ENCODE measurements at places on chromosomes 1 and 21. TPM values are rescaled to one million over a fixed set of nuclear protein-coding genes. Genes with fewer than 3 reads are reported as not detected.
A peak's percentile ranks its signal among the peaks of the same experiment; 100 is the strongest.

- H3K27me3 ChIP-seq, result peaks cover 2% of the 10 kb centered on the region
- no peak for DNase-seq
- H3K4me3 ChIP-seq, result no peak overlapping the region
- no peaks in the 10 kb centered on the region for H3K36me3 ChIP-seq
These were observed 8.1 kb downstream of the ADAMTS5 start for GRCh38 chr21:26958788-26959187.

- DNase-seq, result no peak
- H3K27me3 ChIP-seq, result peaks cover 5% of the 10 kb centered on the region
- no peaks in the 10 kb centered on the region for H3K4me1 ChIP-seq
- no peak overlapping the region for H3K4me3 ChIP-seq
- no peak overlapping the region for H3K27ac ChIP-seq
- no peaks in the 10 kb centered on the region for H3K36me3 ChIP-seq
These were observed 8.1 kb downstream of the TDRD5 start for GRCh38 chr1:179599623-179600249.

GRCh38 chr1:3924186-3924824, 24.2 kb upstream of the C1orf174 start:
- H3K4me1 ChIP-seq, result peaks cover 1% of the 10 kb centered on the region
- H3K36me3 ChIP-seq, result no peaks in the 10 kb centered on the region
- H3K27me3 ChIP-seq, result no peaks in the 10 kb centered on the region
- H3K4me3 ChIP-seq, result no peak overlapping the region
- H3K27ac ChIP-seq, result no peak overlapping the region

DNA sequence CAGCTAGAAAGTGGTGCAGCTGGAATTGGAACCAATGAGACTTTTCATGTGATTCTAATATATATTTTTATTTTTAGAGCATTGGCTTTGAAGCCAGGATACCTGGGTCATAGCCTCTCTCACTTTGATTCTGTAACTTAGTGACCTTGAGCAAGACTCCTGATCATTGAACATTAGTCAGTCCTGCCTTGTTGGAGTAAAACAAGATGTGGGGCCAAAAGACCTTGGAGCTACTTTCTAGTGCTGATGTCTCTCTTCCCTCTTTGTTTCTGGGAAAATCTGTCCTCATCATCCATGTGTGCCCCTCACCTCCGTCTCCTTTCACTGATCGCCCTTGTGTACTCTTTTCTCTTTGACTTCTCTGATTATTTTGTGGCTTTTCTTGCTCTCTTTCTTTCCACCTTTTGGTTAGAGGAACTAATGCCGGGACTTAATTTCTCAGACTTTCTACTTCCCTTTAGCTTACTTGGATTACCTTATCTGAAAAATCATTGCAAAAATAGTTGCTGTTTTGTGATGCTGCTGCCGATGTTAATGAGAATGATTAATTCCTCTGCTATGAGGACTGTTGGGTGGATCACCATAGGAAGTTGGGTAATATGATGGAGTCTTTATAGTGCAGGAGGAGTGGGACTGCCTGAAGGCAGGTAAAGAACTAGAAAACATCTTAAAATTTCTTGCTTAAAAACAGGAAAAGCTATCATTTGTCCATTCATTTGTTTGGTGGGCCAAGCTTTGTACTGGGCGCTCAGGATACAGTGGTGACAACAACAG, 72.0 kb downstream of the NOS1AP start:
- no peak overlapping the region for H3K4me3 ChIP-seq
- H3K27me3 ChIP-seq, result peaks cover 16% of the 10 kb centered on the region
- no peak overlapping the region for H3K27ac ChIP-seq
- DNase-seq, result no peak

GRCh38 chr1:240967070-240967724, 355.2 kb upstream of the GREM2 start:
- no peak overlapping the region for H3K4me3 ChIP-seq
- no peak overlapping the region for H3K27ac ChIP-seq
- H3K4me1 ChIP-seq, result no peaks in the 10 kb centered on the region
- no peaks in the 10 kb centered on the region for H3K36me3 ChIP-seq

GRCh38 chr1:38376577-38376976, 330.0 kb upstream of the POU3F1 start:
- peaks cover 1% of the 10 kb centered on the region for H3K27me3 ChIP-seq
- no peak overlapping the region for H3K27ac ChIP-seq
- no peak for DNase-seq
- no peaks in the 10 kb centered on the region for H3K4me1 ChIP-seq

DNA sequence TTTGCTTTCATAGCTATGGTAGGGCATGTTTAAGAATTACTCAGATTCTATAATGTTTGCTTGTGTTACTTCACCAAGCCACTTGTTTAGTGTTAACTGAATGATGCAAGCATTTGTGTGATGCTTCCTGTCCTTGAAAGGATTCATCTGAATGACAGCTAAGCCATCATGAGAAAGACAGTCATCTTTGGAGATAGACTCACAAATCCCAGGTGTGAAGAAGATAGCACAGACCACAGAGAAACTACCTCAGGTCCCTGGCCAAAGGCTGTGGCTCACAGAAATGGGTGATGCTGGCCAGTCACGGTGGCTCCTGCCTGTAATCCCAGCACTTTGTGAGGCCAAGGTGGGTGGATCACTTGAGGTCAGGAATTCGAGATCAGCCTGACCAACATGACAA, 321.4 kb downstream of the DPYD start:
- H3K27ac ChIP-seq, result no peak overlapping the region
- H3K4me1 ChIP-seq, result no peaks in the 10 kb centered on the region
- no peak overlapping the region for H3K4me3 ChIP-seq
- no peaks in the 10 kb centered on the region for H3K27me3 ChIP-seq

DNA sequence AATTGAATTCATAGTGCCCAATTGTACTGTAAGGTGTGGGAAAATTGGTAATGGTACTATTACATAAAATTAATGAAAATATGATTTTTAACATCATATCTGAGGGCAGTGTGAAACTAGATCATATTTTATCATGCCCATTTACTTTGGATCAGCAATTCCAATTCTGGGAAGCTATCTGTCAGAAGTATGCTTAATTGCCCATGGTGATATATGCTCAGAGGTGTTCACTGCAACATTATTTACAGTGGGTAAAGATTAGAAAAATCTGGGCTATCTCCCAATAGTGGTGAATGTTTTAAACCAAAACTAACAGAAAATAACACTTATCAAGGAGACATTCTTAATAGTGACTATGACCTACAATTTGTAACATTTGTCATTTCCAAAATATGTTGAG, 1260.0 kb downstream of the BRINP3 start:
- no peak overlapping the region for H3K27ac ChIP-seq
- no peak for DNase-seq
- no peak overlapping the region for H3K4me3 ChIP-seq

DNA sequence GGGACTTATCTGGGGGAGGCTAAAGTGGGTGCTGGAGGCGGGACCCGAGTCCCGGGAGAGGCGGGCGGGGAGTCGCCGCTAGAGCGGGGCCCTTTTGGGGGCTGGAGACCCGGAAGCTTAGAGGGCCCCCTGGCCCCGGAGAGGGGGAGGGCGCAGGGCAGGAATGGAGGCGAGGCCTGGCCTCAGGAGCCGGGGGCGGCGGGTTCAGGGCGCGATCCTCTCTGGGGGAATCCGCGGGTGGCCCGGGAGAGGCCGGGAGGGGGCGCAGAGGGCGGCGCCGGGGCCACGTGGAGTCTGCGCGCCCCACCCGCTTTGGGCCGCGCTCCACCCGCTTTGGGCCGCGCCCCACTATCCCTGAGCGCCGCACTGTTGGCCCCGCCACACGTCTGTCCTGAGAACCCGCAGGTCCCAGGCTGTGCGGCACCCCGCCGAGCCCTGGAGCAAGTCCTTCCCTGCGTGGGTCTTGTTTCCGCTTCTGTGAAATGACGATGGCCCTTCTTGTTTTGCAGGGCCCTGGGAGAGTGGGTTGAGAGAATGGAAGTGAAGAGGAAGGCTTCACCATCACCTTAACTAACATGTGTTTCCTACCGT, 84.4 kb downstream of the NKAIN1 start:
- H3K4me3 ChIP-seq, result peak overlapping the region; percentile 92
- H3K36me3 ChIP-seq, result no peaks in the 10 kb centered on the region
- H3K27ac ChIP-seq, result peak overlapping the region; percentile 61
- peaks cover 4% of the 10 kb centered on the region for H3K4me1 ChIP-seq

GRCh38 chr1:217135987-217136894, 413.0 kb upstream of the ESRRG start:
- no peak for DNase-seq
- H3K27me3 ChIP-seq, result peaks cover 83% of the 10 kb centered on the region
- no peak overlapping the region for H3K27ac ChIP-seq
- no peak overlapping the region for H3K4me3 ChIP-seq
- H3K4me1 ChIP-seq, result peaks cover 14% of the 10 kb centered on the region

- no peaks in the 10 kb centered on the region for H3K27me3 ChIP-seq
- H3K36me3 ChIP-seq, result no peaks in the 10 kb centered on the region
- H3K4me1 ChIP-seq, result no peaks in the 10 kb centered on the region
- DNase-seq, result no peak
- no peak overlapping the region for H3K27ac ChIP-seq
These were observed 43.3 kb downstream of the LRRC53 start for GRCh38 chr1:74468982-74469603.

- H3K27ac ChIP-seq, result no peak overlapping the region
- DNase-seq, result no peak
- peaks cover 10% of the 10 kb centered on the region for H3K4me1 ChIP-seq
- no peak overlapping the region for H3K4me3 ChIP-seq
- H3K27me3 ChIP-seq, result peaks cover 10% of the 10 kb centered on the region
These were observed 6.8 kb downstream of the MYOC start for GRCh38 chr1:171645553-171646248.

DNA sequence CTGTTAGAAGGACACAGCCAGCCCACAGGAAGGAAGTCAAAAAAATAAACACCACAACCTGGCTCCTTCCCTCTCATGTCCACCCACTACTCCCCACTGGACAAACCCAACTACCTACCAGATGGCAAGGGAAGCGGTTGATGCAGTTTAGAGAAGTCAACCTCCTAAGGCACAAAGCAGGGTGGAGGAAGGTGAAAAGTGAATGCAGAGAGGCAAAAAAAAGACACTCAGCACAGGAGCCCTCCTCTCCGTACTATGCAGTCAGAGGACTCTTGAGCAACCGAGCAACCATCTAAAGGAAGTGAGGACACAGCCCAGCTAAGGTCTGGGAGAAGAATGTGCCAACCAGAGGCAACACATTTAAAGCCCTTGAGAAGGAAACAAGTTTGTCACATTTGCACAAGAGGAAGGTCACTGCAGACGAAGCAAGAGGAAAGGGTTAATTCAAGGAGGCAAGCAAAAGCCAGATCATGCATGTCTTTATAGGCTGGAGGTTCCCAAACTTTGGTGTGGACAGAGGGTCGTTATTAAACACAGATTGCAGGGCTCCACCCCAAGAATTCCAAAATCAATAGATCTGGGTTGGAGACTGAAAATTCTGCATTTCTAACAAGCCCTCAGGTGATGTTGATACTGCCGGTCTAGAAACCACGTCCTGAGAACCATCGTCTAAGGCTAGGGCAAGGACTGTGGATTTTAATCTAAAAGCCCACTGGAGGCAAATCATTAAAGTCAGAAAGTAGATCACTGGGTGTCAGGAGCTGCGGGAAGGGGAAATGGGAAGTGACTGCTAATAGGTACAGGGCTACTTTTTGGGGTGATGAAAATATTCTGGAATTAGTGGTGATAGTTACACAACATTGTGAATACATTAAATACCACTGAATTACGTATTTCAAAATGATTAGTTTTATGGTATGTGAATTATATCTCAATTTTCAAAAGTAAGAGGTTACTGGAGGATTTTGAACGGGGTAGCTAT, 19.7 kb downstream of the TP53BP2 start:
- peak overlapping the region; percentile 59 for H3K4me3 ChIP-seq
- peaks cover 4% of the 10 kb centered on the region for H3K36me3 ChIP-seq
- H3K27ac ChIP-seq, result peak overlapping the region; percentile 33
- no peaks in the 10 kb centered on the region for H3K27me3 ChIP-seq
- DNase-seq, result no peak

- DNase-seq, result no peak
- H3K36me3 ChIP-seq, result peaks cover 4% of the 10 kb centered on the region
- no peak overlapping the region for H3K4me3 ChIP-seq
These were observed 113.5 kb downstream of the XCL2 start for GRCh38 chr1:168430321-168430720.

DNA sequence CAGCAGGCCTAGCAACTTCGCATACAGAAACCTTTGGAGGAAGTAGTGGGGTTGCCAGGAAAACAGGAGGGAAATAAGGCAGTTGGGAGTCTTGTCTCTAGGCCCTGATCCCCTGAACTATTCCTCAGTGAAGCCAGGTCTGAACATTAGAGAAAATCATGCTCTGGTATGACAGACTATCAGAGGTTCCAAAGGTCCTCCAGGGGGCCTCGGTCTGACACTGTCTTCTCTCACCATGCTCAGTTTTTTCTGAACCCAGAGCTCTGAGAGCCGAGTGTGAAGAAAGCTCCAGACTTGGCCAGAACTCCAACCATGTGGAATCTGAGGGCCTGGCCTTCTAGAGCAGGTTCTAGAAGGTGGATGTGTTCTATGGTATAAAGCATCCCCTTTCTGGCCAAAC, 4.0 kb downstream of the TOMM40L start:
- no peak overlapping the region for H3K27ac ChIP-seq
- no peak overlapping the region for H3K4me3 ChIP-seq
- H3K4me1 ChIP-seq, result peaks cover 24% of the 10 kb centered on the region
- H3K27me3 ChIP-seq, result no peaks in the 10 kb centered on the region
- H3K36me3 ChIP-seq, result peaks cover 3% of the 10 kb centered on the region

DNA sequence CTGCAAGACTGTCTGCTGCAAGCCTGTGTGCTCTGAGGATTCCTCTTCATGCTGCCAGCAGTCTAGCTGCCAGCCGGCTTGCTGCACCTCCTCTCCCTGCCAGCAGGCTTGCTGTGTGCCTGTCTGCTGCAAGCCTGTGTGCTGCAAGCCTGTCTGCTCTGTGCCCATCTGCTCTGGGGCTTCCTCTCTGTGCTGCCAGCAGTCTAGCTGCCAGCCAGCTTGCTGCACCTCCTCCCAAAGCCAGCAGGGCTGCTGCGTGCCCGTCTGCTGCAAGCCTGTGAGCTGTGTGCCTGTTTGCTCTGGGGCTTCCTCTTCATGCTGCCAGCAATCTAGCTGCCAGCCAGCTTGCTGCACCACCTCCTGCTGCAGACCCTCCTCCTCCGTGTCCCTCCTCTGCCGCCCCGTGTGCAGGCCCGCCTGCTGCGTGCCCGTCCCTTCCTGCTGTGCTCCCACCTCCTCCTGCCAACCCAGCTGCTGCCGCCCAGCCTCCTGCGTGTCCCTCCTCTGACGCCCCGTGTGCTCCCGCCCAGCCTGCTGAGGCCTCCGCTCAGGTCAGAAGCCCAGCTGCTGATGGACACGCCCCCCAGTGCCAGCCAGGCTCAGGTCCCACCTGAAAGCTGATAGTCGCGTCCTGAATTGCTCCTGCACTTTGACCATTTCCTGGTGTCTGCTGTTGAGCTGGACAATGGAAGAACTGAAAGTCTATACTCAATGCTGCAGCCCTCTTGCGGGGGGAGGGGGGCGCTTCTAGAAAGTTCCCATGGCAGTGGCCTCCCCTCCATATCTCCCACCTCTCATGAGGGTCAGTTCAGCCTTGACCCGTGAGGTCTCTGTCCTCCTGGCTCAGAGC, 1.2 kb downstream of the KRTAP10-4 start:
- no peak overlapping the region for H3K27ac ChIP-seq
- no peaks in the 10 kb centered on the region for H3K4me1 ChIP-seq
- H3K36me3 ChIP-seq, result no peaks in the 10 kb centered on the region
- DNase-seq, result no peak
- H3K4me3 ChIP-seq, result no peak overlapping the region

GRCh38 chr1:200979574-200980451, 43.7 kb downstream of the KIF21B start:
- H3K27ac ChIP-seq, result no peak overlapping the region
- H3K36me3 ChIP-seq, result peaks cover 30% of the 10 kb centered on the region
- H3K4me1 ChIP-seq, result no peaks in the 10 kb centered on the region

The AGT gene
- not detected for total RNA-seq

The MYOM3 gene
- not detected for total RNA-seq

The ILDR2 gene
- 3.5 TPM for total RNA-seq

The NID1 gene
- total RNA-seq, result 0.19 TPM

The KRTAP10-10 gene
- not detected for total RNA-seq

The EBNA1BP2 gene
- total RNA-seq, result 34.5 TPM

The AADACL4 gene
- total RNA-seq, result not detected

The ASCL5 gene
- total RNA-seq, result not detected

The VCAM1 gene
- total RNA-seq, result 0.51 TPM

The ALPL gene
- total RNA-seq, result not detected

The NTRK1 gene
- 13.7 TPM for total RNA-seq
